Stimulated activated CD8-positive, alpha-beta memory T cell treated with anti-CD3 and anti-CD28 coated beads, Interleukin-15, amount 100 ng/mL, for 4 hours (primary cell): ENCODE measurements at places on chromosomes 11 and 22.

DNA sequence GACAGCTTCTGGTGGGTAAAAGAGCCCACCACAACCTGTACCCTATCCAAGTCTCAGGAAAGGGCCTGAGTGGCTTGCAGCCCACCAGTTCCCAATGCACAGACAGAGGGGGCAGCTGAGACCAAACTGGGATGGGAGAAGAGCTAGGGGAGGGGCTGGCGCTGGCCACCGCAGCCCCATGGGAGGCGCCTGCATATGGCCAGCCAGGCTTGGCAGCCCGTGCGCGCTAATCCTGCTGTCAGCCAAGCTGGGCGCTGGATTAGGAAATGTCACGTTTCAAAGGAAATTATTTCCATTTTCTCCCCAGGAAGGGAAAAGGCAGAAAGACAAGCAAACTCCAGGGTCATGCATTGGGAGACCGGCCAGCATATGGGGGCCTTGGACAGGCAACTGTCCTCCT, 236.8 kb downstream of the BUD13 start:
- no peak for DNase-seq

- DNase-seq = no peak
Observed at GRCh38 chr11:11836676-11837231, 5.0 kb upstream of the USP47 start.

DNA sequence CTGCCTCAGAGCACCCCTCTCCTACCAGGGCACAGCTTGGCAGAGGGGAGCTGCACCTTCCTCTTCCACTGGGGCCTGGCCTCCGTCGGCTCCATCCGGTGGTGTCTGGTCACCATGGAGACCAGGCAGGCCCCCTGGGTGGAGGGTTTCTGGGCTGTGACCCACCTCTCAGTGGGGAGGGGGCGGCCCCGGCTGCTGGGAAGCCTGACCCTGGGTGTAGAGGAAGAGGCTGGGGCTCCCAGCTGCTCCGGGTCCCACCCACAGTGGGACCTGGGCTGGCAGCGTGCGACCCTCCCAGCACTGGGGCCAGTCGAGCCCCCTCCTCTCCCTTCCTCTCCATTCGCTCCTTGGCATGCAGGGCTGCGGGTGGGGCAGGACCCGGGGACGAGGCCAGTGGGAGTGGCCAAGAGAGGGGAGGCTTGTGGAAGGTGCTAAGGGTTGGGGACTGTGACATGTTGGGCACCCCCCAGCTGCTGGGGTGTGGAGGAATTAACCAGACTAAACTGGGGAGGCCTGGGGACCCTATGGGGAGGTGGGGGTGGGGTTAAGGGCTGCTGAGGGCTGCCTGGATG, 46.8 kb downstream of the BRSK2 start:
- DNase-seq = no peak

DNA sequence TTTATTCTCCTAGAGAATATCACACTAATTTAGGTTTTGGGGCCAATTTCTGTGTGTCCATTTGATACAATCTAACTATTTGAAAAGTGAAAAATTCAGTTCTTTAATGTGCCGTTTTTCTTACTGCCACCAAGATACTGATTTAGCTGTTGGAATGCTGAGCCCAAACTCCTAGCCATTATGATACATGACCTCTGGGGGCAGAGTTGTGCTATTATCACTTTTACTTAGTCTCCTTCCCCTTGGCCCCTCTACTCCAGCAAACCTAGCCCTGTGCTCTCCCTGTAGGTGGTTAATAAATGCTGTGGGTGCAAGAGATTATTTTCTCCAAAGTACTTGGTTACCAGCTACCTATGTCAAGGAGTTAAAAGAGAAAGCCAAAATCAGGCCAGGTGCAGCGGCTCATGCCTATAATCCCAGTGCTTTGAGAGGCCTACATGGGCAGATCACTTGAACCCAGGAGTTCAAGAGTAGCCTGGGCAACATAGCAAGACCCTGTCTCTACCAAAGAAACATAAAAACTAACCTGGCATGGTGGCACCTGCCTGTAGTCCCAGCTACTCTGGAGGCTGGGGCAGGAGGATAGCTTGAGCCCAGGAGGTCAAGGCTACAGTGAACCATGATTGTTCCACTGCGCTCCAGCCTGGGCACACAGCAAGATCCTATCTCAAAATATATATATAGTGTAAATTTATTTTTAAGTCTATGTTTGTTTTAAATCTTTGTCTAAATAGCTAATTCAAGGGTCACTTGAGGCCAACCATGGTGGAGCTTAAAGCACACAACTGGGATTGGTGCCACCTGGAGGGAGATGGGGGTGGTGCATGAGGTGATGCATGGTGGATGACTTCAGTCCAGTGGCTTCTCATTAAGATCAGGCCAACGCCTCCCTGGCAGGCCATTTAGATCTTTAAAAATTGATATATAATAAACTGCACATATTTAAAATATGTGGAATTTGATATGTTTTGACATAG, 193.2 kb upstream of the PLET1 start:
- no peak for DNase-seq

DNA sequence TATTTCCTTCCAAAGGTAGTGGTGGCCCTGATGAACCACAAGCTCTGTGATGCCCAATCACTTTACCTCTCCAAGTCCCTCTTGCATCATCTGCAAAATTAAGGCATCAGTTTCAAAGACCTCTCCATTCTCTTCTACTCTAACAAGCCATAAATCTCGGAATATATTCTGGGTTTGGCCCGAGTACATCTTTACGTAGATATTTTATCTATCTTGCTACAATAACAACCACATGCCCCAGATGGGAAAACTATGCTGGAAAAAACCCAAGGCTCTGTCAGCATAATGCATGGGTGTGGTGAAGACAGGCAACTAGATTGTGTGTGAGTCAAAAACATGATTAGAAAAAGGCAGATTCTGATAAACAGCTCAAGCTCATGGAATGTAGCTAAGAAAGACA, 228.2 kb upstream of the BLID start:
- no peak for DNase-seq

DNA sequence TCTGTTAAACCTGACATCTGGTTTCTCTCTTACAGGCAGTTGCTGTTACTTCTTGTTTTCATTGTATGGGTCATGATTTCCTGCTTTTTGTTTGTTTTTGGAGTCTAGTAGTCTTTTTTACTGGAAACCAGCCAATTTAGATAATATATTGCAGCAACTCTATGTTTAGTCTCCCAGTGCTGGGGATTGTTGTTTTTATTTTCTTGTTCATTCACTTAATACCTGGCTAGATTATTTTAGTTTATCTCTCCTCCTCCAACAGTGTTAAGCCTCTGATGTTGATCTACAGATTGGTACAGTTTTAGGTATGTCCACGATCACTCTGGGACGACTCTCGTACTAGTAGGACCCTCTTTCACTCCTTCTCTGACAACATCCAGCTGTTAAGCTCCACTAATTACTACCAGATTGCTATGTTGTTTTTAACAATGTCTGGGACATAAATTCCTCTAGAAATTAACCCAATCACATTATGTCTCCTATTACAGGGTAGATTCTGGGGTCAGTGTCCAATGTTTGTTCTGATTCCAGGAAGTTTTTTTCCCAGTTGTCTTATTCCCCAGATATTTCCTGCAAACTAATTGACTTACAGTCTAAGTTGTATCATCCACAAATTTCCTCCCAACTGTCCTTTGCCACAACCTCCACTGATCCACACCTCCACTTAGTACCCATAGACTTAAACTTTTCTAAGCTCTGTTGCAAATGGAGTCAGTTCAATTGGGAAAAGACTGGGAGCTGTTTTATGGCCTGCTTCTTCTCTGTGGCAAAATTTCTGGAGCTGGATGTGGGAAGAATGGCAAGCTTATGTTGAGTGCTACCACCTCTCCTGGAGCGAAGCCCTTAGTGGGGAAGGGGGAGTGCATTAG, 1280.6 kb upstream of the CNTN5 start:
- DNase-seq = no peak

DNA sequence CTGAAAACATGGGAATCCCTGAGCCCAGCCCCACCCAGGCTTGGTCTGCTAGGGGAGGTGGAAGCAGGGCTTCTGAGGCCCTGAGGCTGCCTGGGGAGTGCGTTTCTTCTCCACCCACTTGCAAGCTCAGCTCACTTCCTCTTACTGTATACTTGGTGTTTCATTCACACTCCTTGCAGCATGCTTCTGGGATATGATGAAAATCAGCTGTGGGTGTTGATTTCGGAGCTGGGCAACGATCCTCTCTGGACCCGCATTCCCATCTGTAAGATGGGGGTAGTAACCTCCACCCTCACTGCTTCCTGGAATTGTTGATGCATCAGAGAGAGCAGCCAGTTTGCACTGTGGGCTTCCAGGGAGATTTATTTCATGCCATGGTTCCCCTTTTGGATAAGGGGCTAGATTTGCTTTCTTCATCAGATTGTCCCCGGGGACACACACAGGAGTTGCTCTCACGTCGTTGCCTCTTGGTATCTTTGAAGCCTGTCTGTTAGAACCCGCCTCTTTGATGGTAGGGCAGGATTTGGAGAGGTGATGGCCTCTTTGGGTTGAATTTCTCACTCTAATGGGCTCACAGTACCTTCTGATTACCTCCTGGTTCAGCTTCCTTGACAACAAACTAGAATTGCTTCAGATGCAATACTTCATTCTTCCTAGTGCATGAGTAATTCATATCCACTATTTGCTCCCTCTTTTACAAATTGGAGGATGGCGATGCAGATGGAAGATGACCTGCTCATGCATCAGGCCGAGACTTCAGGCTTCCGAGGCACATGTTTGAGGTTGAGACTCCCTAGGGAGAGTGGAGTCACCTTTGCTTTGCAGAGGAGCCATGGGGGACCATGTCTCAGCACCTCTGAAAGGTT, 40.4 kb downstream of the BCR start:
- DNase-seq = no peak
